ENCODE measurements at places on chromosomes 7 and 10. TPM values are rescaled to one million over a fixed set of nuclear protein-coding genes. Genes with fewer than 3 reads are reported as not detected.

DNA sequence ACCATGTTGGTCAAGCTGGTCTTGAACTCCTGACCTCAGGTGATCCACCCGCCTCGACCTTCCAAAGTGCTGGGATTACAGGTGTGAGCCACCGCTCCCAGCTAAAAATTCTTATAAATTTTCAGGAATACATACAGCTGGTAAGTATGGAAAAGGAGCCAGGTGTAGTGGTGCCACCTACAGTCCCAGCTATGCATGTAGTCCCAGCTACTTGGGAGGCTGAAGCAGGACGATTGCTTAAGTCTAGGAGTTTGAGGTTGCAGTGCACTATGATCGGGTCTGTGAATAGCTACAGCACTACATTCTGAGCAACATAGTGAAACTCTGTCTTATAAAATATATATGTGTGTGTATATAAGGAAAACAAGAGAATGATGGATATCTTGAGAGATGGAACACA is 19.0 kb downstream of the LDB1 start:
- no peak for DNase-seq

- DNase-seq = no peak
These were observed 20.8 kb downstream of the BAMBI start for GRCh38 chr10:28698075-28698474.

- DNase-seq = no peak
These were observed 118.9 kb downstream of the PLXDC2 start for GRCh38 chr10:19935176-19935575.

DNA sequence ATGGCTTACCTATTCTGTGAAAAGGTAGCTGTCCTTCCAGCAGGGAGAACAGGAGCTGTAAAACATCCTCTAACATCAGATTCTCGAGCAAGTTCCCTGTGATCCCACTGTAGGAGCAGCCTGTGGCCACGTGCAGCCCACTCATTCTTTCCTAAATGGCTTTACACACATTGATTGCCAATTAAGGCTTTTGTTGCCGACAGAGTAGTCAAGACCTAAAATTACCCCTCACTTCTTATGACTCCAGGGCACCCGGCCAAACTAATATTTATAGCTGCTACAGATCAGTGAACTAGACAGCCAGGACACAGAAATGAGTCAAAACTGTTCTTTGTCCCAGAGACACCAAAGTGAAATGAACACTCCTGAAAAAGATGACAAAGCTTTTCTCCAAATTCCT is 832.1 kb downstream of the SORCS3 start:
- DNase-seq = no peak

- DNase-seq = no peak
These were observed 85.4 kb downstream of the MACC1 start for GRCh38 chr7:20131776-20132175.

GRCh38 chr7:127794551-127794950 is 142.6 kb downstream of the SND1 start:
- DNase-seq = no peak

Gene MMD2
- not detected for polyA plus RNA-seq

Gene SP4
- polyA plus RNA-seq = 7.0 TPM

Gene H2BK1
- not detected for polyA plus RNA-seq
